ENCODE measurements at places on chromosomes 1 and 21.

GRCh38 chr1:32848354-32849063 is 22.2 kb downstream of the FNDC5 start:
- no peak for DNase-seq

- DNase-seq, result no peak
Measured at GRCh38 chr1:99676876-99677275, 31.0 kb downstream of the PALMD start.

- no peak for DNase-seq
Measured at GRCh38 chr1:56033321-56034037, 545.9 kb downstream of the PLPP3 start.

DNA sequence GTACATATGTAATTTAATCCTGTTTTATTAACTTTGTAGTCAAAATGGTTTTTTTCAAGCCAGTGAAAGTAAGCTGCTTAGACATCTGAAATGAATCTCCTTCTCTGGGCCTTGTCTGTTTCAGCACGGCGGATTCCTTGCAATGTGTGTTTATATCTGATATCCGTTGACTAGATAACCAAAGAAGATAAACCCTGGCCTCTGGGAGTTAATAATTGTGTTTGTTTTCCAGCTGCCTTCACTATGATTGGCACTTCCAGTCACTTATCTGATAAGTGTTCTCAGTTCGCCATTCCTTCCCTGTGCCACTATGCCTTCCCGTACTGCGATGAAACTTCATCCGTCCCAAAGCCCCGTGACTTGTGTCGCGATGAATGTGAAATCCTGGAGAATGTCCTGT is 63.5 kb upstream of the UBE2U start:
- DNase-seq, result no peak

DNA sequence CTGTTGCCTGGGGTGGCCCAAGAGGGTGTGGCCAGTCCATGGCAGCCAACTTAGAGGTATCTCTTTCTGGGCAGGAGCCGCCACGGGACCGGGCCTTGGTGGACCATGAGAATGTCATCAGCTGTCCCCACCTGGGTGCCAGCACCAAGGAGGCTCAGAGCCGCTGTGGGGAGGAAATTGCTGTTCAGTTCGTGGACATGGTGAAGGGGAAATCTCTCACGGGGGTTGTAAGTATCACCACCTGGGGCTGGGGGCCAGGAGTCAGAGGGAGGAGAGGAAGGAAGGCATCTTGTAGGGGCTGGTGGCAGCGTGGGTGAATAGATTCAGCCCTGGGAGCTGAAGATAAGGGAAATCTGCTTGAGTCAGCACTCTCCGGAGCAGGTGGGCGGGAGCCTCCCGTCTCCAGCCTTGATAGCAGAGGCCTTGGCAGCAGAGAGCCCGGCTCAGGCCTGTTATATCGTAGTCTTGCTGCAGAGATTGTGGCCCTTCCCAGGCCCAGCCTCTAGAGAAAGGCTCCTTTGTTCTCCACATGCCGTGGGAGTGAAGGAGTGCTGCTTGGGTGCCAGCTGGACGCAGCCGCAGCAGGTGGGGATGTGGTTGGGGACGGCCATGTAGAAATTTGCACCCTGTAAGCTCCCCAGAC is 25.4 kb downstream of the PHGDH start:
- no peak for DNase-seq

GRCh38 chr1:60672449-60672848 is 409.9 kb upstream of the NFIA start:
- DNase-seq, result no peak

Measured in stimulated activated CD4-positive, alpha-beta T cell treated with anti-CD3 and anti-CD28 coated beads, Interleukin-1b, Interleukin-23, amount 100 ng/mL, for 4 hours (primary cell).